ENCODE measurements at places on chromosomes 1 and 21.

DNA sequence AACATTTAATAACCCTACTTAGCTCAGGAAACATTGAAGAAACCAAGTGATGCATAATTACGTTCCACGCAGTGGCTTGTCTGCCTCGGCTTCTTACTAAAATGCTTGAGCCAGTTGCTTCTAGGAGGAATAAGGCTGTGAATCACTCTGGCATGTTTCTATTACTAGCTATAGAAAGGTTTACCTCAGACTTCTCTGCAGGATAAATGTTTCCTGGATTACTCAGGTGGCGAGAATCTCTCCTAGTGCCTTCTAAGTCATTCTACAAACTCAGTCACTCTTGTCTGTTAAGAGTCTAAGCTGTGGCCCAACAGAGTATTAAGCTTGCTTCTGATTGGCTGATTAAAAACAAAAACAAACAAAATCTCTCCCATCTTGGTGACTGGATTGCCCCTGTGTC lies 92.0 kb upstream of the RALGPS2 start:
- peak; percentile 52 for DNase-seq

GRCh38 chr1:30759718-30760281 lies 2.2 kb upstream of the LAPTM5 start:
- no peak for DNase-seq

DNA sequence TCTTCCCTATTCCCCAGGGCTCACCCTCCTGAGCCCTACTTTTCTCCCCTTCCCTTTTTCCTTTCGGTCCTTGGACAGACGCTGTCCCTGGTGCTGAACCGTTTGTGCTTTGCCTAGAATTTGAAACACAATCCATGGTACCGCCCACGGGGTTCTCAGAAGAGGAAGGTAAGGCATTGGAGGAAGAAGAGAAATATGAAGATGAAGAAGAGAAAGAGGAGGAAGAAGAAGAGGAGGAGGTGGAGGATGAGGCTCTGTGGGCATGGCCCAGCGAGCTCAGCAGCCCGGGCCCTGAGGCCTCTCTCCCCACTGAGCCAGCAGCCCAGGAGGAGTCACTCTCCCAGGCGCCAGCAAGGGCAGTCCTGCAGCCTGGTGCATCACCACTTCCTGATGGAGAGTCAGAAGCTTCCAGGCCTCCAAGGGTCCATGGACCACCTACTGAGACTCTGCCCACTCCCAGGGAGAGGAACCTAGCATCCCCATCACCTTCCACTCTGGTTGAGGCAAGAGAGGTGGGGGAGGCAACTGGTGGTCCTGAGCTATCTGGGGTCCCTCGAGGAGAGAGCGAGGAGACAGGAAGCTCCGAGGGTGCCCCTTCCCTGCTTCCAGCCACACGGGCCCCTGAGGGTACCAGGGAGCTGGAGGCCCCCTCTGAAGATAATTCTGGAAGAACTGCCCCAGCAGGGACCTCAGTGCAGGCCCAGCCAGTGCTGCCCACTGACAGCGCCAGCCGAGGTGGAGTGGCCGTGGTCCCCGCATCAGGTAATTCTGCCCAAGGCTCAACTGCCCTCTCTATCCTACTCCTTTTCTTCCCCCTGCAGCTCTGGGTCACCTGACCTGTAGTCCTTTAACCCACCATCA lies 10.4 kb downstream of the BCAN start:
- DNase-seq = no peak

DNA sequence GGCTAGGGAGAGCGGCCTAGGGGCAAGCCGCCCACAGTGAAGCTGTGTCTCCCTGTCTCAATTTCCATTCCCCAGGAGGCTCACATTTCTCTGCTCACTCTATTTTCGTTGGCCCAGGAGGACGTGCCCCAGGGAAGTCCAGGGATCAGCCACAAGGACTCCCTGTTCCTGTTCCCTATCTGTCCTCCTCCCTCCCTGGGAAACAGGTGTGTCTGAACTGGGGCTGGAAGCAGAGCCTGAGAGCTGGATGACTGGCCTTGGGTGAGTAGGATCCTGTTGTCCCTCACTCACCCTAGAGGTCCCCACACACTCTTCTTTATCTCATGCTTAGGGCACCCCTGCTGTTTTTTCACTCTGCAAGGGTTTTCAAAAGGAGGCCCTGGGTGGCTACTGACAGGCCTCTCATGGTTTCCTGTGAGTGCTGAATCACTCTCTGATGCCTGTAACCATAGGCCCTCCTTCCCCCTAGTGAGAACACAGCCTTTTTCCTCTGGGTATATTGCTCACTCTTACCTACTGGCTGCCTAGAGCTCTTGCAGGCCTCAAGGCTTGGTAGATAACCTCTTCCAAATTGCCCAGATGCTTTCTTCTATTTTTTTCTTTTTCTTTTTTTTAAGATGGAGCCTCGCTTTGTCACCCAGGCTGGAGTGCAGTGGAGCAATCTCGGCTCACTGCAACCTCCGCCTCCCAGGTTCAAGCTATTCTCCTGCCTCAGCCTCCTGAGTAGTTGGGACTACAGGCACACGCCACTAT lies 3.3 kb upstream of the UTP11 start:
- no peak for DNase-seq

DNA sequence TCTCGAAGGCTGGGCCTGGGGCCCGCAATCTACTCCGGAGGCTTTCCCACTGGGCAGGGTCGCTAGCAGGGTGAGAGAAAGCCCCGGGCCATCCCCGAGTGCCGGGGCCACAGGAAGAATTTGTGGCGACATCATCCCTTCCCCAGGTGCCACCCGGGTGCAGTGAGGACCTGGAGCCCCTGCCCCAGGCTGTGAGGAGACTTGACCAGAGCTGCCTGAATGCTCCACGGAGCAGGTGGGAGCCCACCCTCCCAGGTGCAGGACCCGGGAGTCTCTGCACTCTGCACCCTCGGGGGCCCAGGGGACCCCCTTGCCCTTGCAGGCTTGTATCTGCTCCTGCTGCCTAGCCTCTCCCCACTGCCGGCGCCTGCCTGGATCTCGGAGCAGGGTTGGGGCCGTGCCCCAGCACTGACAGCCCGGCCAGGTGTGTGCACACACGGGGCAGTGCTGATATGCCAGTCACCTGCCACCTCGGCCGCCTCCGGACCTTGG lies 67.5 kb upstream of the RGS7 start:
- no peak for DNase-seq

- no peak for DNase-seq
These were observed 6.8 kb upstream of the PARK7 start for GRCh38 chr1:7954683-7955082.

- no peak for DNase-seq
These were observed 5.4 kb upstream of the RPS6KA1 start for GRCh38 chr1:26524181-26524580.

DNA sequence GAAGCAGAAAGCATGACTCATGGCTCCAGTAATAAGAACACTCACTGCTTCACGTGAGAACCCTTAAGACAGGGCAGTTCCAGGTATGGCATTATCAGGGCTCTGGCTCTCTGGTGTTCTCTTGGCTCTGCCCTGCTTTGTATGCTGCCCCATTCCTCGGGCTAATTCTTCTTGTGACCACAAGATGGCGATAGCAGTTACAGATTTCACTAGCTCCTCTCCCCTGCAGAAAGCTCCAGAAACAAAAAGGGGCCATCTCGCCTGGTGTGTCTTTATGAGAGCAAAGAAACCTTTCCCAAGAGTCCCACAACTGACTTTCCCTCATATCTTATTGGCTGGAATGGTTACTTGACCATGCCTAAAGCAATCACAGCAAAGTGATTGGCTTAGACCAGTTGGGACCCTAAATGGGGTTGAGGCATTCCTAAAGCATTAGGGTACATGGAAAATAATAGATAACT lies 60.1 kb downstream of the F3 start:
- peak; percentile 13 for DNase-seq

DNA sequence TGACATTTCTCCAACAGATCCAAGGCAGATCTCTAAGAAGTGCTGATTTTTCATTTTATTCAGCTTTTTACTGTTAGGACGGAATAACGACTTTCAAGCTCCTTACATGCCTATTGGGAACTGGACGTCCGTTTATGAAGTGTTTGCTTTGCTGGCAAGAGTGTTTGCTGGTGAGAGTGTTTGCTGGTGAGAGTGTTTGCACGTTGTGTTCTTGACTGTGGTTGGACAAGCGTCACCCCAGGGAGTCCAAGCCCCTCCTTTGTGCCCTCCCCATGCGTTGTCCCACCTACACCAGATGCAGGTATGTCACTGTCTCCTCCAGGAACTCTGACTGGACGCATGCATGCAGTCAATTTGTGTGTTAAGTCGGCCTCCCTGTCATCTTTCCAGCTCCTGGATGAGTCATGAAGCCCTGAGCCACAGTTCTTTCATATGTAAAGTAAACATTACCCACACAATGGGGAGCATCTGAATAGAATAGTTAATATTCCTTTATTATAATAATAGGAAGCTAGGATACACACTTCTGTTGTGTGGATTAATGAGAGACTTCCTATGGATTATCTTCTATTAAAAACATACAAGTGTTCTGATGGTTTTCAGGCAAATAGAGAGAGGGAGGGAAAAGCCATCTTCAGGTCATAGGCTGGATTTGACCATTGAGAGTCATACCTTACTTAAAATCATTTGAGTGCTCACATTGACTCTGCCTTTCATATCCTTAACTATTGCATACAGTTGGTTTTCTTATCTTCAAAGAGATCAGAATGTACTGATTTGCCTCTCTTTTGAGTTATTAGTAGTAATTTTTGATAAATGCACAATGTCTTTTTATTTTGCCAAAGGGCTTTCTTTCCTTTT lies 119.2 kb downstream of the GALNT2 start:
- DNase-seq = peak; percentile 38

DNA sequence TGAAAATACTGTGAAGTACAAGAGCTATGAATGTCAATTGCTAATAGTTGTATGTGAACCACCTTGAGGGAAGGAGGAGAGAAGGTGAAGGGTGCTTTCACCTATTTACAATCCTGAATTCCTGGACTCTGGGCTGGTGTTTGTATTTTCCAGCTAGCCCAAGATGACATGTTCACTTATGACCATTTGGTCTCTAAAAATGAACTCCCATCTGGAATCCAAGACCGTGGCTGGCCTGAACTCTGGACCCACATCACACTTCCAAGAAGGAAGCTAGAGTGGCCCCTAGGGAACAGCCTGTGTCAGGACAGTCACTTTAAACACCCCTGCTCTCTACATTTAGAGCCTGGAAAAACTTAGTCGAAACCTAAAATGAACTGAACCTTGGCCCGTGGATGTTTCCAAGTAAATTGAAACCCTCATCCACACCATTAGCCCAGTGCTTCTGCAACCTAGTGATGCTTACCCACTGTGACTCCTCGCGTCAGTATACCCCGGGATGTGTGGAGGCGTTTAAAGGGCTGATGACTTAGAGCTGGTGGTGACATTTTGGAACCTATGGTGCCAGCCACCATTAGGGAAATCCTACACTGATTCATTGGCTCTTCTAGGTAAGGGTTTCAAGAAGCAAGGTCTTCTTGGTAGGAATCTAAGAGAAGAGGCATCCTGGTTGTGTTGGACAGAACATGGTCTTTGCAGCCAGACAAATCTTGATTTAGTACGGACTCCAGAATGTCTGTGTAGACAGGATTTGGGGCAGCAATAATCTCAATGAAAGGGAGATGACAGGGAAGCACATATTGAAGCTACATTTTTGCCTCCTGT lies 171.5 kb upstream of the IRF2BP2 start:
- no peak for DNase-seq

- no peak for DNase-seq
These were observed 1.3 kb downstream of the ABCG1 start for GRCh38 chr21:42220138-42220701.

DNA sequence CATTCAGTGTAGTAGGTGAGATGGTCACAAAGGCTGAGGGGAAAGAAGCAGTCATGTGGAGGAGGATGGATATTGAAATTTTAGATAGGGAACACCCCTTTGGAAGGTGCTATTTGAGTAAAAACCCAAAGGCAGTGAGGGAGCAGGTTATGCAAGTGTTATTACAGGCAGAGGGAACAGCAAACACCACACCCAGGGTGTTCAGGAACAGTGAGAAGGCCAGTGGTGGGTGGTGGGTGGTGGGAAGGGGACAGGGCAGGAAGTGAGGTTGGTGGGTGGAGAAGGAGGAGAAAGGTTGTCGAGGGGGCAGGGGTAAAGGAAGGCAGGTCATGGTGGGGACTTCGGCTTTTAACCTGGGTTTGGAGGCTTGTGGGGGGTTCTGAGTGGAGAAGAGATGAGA lies 39.2 kb upstream of the SCMH1 start:
- DNase-seq = no peak

- no peak for DNase-seq
These were observed 73.6 kb downstream of the CYYR1 start for GRCh38 chr21:26499495-26499894.

GRCh38 chr1:175481126-175482070 lies 262.0 kb downstream of the TNR start:
- DNase-seq = no peak

DNA sequence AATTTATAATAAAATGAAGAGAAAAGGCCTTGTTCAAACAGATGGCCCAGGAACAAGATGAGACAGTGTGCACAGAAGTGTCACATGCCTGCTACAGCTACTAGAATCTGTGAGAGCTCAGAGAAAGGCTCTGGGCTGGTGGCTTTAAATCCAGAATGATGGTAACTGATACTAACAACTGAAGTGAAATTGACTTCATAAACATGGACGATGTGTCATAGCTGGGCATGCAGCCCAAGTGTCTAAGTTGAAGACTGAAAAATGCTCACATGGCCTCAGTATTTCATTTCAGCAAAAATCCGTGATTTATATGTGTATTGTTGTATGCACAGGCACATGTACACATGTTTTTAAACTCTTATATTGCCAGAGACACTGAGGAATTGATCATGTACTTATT lies 208.3 kb upstream of the RUNX1 start:
- DNase-seq = peak; percentile 29

- no peak for DNase-seq
These were observed 21.7 kb upstream of the PEX10 start for GRCh38 chr1:2433936-2434655.

GRCh38 chr1:221782970-221783369 lies 41.1 kb upstream of the DUSP10 start:
- no peak for DNase-seq

- no peak for DNase-seq
These were observed 38.2 kb downstream of the POU2F1 start for GRCh38 chr1:167258858-167259257.

GRCh38 chr1:117017062-117017461 lies 15.5 kb downstream of the CD101 start:
- no peak for DNase-seq

- no peak for DNase-seq
These were observed 48.7 kb upstream of the PRDM2 start for GRCh38 chr1:13651279-13651678.

- peak; percentile 69 for DNase-seq
These were observed at the start of gene TMEM240 for GRCh38 chr1:1540090-1540817. Gene TMEM240 (minus strand): TSS chr1:1540624. CDS start chr1:1540346, 278 bp downstream.

GRCh38 chr1:106536741-106537140 lies 519.7 kb upstream of the PRMT6 start:
- no peak for DNase-seq

DNA sequence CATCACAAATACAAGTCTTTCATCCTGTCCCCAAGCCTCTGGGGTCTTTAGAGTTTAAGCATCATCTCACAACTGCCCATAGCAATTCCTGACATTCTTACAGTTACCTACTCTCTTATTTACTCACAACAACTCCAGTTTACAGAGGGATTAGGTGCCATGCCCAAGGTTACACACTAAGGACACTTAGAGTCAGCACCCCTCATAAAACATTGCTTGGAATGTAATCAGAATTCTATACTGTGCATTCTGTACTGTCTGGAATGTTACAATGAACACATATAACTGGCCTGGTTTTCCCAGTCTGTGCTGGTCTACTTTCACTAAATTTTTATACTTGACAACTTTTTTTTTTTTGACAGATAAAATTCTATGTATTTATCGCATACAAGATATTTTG lies 14.5 kb upstream of the RBM15 start:
- DNase-seq = no peak

- DNase-seq = no peak
These were observed 4.8 kb downstream of the TPRG1L start for GRCh38 chr1:3629561-3630160.
